Activated T-helper 9 cell treated with anti-CD3 and anti-CD28 coated beads, Interleukin-2, amount 50 U/mL, for 16 hours (primary cell): ENCODE measurements at places on chromosomes 1 and 21.

DNA sequence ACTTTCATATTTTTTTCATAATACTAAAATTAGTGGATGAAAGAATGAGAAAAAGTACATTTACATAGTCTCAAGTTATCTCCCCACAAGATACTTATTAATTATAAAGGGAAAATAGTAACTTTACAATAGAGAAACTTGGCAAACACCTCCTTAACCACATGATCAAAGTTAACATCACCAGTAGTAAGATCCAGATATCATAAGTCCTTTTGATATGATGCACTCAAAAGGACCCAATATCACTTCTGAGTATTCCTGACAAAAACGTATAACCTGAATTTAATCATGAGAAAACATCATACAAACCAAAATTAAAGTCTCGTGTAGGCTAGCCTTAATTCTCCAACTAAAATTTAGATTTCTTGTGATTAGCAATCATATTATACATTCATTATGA lies 67.4 kb downstream of the LYST start:
- no peak for DNase-seq

- DNase-seq = no peak
Observed at GRCh38 chr1:53599481-53599880, 139.5 kb downstream of the GLIS1 start.

DNA sequence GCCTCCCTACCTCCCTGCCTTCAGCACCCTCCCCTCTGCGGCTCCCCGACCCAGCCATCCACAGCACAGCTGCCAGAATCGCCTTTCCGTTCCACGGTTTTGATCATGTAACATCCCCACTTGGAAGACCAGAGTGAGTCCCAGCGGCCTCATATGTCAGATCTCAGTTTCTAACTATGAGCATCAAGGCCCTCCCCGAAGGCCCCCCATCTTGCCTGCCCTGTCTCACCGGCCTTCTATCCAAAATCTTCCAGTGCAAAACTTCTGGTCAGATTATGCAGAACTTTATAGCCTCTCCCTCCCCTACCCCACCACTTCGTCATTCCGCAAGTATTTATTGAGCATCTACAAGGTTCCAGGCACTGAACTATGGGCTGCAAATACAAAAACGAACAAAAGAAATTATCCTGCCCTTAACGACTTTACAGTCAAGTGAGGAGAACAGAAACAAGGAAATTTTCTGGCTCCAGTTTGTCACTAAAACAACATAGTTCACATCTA lies 20.3 kb upstream of the LMX1A start:
- no peak for DNase-seq

- no peak for DNase-seq
Observed at GRCh38 chr1:111801071-111801850, 45.6 kb downstream of the DDX20 start.

GRCh38 chr1:240621249-240621648 lies 9.3 kb upstream of the GREM2 start:
- no peak for DNase-seq

DNA sequence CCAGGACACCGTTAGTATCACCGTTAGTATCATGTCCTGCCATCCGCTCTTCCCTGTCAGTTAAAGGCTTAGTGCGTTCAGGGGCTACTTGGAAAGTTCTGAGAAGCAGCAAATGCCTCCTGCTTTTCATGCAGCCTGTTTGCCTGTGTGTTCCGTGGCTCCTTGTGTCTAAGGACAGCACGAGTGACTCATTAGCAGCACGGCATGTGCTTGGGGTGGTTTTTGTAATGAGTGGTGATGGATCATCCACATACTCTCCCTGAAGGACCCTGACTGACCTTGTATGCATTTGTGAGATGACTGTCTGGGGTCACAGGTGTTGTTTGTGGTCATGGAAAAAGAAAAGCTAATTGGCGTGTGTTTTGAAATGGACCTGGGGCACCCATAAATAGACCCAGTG lies 221.9 kb downstream of the PBX1 start:
- DNase-seq = no peak
